Posterior cingulate gyrus (tissue), 11 donors: ENCODE measurements at places on chromosomes 3 and 15.

DNA sequence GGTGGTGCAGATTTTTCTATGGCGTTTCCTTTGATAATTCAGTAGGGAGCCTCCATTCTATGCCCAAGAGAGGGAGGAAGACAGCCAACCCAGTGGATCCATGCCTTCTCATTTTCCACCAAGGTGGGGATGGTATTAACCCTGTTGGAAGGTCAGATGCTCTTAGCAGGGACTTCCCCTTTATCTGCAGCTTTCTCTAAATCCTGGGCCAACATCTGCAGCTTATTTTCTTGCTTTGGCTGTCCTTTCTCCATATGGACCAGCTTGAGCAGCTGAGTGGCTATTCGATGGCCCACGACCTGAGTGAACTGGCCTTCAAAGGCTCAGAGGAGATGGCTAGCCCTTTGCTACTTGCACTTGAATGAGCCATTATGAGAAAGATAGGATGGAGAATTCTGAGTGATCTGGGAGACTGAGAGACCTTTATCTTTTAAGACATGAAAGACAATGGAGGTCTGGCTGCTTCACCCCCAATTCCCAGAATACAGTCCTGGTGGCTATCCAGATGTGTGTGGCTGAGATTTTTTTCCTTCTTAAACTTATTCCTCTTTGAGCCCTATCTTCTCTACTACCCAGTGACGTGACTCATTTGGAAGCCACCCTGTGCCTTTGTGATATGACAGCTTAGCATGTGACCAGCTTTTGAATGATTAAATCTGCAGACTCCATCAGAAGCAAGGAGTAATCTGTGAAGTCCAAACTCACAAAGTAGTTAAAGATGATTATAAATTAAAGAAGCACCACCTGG is 39.6 kb upstream of the TRAK1 start:
- DNase-seq = no peak

DNA sequence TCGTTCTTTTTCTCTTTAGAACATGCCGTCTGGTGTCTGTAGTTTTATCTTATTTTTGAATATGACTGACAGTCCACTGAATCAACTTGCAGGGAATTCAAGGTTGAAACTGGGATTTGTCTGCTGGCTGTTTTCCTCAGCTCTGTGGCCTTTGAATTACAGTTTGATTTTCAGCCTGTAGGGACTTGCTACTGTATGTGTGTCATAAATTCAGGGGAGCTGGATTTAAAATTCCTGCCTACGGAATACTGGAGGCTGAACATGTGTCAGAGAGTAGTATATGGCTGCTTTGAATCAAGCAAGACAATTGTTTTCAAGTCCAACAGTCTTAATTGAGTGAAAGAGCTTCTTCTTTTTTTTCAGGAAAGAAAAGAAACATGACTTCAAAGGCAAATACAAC is 33.9 kb downstream of the RARB start:
- no peak for DNase-seq

DNA sequence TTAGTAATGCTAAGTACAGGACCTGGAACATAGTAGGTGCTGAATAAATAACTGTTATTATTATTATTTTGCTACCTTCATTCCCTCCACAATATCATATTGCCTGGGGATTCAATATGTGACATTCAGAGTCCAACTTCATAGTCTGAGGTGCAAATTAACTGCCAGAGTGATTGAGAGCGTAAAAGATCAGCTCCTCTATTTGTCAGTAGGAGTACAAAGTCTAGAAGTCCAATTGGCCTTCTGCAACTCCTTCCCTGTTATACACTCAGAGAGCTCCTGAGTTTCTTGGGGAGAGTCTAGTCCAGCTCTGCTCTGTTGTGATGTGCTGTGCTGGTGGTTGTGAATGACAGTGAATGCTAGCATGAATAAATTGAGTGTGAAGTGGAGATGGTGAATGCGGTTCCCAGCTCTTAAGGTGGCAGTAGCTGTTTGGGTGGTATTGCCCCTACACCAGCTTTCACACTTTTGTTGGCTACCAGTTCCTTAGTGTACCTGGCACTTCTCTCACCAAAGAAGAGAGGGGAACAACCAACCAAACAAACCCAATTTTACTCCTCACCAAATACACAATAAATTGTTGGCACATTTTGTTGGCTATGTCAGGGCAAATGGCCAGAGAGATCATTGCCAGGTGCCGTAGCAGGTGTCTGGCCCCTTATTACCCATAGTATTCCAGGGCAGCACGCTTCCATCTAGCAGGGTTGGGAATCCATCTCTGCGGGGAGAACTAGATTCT is 270.1 kb upstream of the TBL1XR1 start:
- no peak for DNase-seq

DNA sequence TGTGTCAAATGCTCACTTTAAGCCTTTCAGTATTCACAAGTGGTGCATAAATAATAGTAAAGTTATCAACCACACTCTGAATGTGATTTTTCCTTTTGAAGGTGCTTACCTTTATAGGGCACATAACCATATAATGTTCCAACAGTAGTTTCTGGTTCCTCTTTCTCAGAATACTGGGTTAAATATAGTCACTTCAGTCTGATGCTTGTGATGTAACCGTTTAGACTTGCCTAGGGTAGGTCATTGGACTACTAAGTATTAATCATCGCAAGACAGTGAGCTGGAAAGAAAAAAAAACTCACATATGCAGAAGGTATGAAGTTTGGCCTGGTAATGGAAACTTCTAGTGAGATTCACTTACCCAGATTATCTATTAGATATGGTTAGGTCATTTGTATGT is 1.9 kb downstream of the KBTBD8 start:
- DNase-seq = no peak

DNA sequence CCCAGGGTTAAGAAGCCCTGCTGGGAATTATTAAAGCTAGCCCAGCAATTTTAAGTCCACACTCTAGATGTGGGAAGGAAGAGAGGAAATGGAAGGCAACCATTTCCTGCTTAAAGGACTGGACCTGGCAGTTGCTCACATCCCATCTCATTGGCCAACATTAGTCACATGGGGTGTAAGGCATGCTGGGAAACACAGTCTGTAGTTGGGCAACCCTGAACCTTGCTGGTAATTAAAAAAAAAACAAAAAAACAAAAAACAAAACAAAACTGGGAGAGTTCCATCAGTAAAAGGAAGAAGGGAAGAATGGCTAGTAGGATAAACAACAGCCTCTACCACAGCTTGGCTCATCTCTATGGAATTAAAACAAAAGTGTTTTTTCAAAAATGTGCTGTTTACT is 136.0 kb downstream of the VGLL4 start:
- DNase-seq = no peak

GRCh38 chr3:77195766-77196545 is 156.1 kb downstream of the ROBO2 start:
- DNase-seq = no peak

- DNase-seq = no peak
Observed at GRCh38 chr3:182810574-182811268, 17.4 kb downstream of the ATP11B start.

GRCh38 chr3:279325-279724 is 82.8 kb downstream of the CHL1 start:
- DNase-seq = no peak

GRCh38 chr15:53987480-53987879 is 9.2 kb downstream of the UNC13C start:
- no peak for DNase-seq

GRCh38 chr15:83720468-83720867 is 66.5 kb downstream of the ADAMTSL3 start:
- no peak for DNase-seq

GRCh38 chr3:192022412-192022811 is 561.4 kb downstream of the PYDC2 start:
- no peak for DNase-seq

- DNase-seq = no peak
Observed at GRCh38 chr3:115822579-115822978, 199.3 kb downstream of the GAP43 start.
